LNCaP clone FGC (cell line): ENCODE measurements at places on chromosomes 3 and 15.
A peak's percentile ranks its signal among the peaks of the same experiment; 100 is the strongest.

GRCh38 chr3:12980596-12981290, 92.5 kb downstream of the IQSEC1 start:
- DNase-seq: no peak

- no peak for DNase-seq
Observed at GRCh38 chr3:151726016-151726415, 7.7 kb upstream of the AADACL2 start.

GRCh38 chr3:22885039-22885438, 318.1 kb upstream of the UBE2E2 start:
- no peak for DNase-seq

DNA sequence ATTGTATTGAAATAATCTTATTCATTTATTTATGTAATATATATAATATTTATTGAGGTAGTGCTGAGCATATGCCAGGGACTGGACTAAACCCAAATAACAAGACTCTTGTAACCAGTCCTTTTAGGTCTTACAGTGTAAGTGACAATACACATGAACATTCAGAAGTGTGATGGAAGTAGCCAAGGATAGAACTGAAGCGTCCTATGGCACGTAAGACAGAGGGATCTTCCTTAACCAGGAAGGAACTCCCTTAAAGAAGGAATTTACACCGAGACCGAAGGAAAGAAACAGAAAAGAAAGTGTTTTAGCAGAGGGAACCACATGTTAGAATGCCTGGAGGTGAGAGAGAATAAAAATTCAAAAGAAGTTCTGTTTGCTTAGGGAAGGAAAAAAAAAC, 23.6 kb upstream of the CLDN1 start:
- no peak for DNase-seq

DNA sequence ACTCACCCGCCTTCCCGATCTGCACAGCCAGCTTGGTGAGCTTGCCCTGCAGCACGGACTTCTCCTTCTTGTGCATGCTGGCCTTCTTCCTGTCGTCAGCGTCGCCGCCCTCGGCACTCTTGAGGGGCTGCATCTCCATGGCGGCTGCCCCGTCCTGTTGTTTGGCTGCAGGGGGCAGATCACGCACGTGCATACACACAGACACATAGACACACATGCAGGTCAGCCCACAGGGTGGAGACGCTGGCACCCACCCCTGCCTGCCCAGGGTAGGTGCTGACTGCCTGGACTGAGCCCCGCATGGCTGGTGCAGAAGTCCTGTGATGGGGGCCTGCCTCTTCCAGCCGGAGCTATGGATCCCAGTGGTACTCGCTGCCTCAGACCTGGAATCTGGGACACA, 57.3 kb upstream of the SEC13 start:
- no peak for DNase-seq

DNA sequence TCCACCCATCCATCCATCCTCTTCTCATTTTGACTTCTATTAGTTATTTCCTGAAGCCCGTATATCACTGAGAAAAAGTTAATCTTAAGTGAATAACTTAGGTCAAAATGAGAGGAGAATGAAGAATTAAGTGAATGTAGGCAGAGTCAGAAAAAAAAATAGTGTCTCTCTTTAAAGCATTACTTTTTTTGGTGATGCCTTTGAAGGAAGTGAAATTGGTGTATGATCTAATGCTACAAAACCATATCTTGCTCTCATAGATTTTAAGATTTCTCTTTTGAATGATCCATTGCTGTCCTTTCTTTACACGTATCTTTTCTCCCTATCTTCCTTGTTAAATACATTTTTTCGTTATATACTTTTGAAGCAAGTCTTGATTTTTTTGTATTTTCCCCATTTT, 23.4 kb downstream of the FNDC3B start:
- no peak for DNase-seq

DNA sequence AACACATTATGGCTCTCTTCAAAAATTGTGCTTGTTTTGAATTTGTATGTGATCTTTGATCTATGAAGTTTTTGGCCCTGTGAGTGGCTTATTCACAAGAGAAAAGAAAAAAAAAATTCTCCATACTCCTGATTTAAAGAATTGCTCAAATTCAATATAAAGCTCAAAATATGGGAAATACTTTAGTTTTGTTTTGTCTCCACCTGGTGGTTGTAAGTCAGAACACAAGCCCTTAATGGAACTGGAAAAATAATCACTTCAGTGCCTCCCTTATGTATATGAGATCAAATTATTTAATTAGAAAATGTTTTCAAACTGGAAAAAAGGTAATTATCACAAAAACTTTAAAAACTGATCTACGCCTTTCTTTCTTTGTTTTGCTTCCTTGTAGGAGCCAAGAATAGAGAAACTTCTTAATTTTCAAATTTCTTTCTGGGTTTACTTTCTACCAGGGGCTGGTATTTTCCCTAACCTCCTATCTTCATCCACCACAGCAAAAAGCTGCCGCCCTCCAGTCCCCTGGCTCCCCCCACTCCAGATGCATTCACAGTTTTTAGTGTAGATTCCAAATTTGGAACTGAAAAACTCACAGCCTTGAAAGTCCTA, 50.6 kb downstream of the SERP1 start:
- DNase-seq: no peak

DNA sequence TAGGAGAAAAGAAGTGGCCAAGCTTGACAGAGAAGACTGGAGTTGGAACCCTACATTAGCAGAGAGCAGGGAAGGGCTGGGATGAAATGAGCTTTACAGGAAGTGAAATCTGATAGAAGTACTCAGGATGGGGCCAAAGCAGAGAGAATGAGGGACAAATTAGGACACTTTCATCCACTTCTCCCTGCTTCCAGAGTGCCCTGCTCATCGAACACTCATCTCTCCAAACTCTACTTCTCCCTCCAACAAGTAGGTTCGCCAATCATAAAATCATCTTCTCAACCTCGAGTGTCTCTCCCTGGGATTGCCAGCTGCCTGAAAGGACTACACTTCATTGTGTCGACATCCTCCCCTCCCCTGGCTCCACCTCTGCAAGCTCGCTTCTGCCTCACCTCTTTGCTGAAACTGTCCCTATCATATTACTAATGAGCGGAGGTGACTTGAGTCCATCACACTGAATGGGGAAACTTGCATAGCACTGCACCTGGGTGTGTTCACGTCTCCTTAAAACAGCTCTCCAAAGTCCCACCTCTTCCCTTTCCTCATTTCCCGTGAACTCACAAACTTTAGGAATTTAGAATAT, 365.8 kb downstream of the FOXP1 start:
- no peak for DNase-seq

DNA sequence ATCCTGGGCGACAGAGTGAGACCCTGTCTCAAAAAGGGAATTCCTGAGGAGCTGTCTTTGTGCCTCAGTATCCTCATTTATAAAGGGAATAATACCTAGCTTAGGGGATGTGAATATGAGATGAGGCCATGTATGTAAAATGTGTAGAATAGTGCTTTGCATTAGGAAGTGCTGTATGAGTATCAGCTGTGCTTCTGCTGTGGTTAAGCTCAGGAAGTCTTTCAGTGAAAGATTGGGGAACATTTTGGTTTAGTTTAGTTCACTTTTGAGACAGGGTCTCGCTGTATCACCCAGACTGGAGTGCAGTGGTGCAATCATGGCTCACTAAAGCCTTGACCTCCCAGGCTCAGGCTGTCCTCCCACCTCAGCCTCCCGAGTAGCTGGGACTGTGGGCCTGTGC, 10.6 kb downstream of the THUMPD3 start:
- DNase-seq: no peak

DNA sequence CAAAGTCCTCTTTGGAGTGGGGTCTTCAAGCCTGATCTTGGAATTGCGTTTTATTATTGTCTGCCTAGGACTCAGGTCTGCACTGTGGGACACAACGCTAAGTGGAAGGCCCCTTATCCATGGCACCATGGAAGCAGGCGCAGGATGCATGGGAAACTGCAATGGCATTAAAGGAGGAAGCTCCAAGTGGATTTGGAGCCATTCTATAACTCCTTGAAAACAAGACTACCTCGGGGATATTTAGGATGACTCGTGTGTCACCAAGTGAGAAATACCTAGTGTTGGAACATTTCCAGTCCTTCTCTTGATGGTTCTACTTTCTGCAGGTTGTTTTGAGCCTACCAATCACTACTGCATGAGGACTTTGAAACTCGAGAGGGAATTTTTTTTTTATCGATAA, 126.6 kb upstream of the ZBED2 start:
- DNase-seq: no peak

GRCh38 chr15:74977599-74977998, 17.8 kb upstream of the SCAMP5 start:
- no peak for DNase-seq

GRCh38 chr15:75455982-75456531, 4.6 kb upstream of the SIN3A start:
- no peak for DNase-seq

- DNase-seq: no peak
Observed at GRCh38 chr3:171323938-171324536, 136.2 kb downstream of the TNIK start.

- no peak for DNase-seq
Observed at GRCh38 chr3:105798381-105798934, 70.4 kb downstream of the CBLB start.

DNA sequence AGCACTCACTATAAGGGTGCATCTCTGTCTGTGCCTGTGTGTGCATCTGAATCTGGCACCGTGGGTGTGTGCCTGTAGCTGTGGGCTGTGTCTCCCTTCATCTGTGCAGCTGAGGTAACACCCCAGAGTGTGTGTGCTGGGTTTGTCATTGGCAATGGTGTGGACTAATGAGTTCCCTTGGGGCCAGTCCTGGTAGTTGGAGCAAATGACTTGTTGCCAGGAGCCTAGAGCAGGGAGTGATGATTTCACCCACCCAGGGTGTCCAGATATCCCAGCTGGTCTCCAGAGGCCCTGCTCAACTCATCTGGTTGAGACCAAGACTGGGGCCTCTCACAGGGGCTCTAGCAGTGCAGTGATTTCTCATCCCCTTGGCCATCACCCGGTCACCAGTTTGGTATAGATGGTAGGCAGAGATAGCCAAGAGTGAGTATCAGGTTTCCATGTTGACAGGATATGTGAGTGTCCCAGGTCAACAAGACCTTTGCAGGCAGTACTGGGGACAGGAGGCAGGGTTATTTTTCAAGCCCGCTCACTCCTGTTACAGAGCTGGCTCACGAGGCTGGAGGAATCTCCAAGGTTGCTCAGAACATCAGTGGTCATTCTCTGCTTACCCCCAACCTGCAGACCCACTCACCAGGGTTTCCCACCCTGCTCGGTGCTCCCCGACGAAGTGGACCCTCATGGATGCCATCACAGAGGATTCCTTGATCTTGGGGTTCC, 4.1 kb upstream of the HDAC11 start:
- peak; percentile 62 for DNase-seq

GRCh38 chr3:182906036-182906435, 74.3 kb downstream of the DCUN1D1 start:
- DNase-seq: no peak

GRCh38 chr15:70723122-70723422, 40.3 kb downstream of the UACA start:
- no peak for DNase-seq

DNA sequence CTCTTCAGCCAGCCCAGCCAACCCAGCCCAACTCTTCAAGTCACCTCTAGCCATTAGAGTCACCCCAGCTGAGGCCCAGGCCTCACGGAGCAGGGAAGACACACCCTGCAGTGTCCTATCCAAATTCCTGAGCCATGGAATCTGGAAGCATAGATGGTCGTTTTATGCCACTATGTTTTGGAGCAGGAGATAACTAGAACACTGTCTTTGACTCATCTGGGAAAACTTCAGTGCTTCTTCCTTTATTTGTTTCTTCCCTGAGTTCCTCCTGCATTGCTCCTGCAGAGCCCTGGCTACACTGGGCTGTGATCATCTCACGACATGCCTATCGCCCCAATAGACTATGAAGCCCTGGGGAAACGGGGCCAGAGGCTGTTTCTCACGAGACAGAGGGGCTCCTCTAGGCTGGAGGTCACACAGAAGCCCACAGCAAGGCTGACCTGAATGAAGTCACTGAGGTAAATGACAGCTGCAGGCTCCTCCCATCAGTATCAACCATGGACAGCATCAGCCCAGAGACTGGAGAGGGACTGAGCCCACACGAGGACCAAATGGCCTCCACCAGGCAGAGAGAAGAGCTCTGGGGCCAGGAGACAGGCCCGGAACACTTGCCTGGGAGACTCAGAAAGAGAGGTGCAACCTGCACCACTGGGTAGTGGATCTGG, 22.7 kb downstream of the CRABP1 start:
- DNase-seq: no peak

DNA sequence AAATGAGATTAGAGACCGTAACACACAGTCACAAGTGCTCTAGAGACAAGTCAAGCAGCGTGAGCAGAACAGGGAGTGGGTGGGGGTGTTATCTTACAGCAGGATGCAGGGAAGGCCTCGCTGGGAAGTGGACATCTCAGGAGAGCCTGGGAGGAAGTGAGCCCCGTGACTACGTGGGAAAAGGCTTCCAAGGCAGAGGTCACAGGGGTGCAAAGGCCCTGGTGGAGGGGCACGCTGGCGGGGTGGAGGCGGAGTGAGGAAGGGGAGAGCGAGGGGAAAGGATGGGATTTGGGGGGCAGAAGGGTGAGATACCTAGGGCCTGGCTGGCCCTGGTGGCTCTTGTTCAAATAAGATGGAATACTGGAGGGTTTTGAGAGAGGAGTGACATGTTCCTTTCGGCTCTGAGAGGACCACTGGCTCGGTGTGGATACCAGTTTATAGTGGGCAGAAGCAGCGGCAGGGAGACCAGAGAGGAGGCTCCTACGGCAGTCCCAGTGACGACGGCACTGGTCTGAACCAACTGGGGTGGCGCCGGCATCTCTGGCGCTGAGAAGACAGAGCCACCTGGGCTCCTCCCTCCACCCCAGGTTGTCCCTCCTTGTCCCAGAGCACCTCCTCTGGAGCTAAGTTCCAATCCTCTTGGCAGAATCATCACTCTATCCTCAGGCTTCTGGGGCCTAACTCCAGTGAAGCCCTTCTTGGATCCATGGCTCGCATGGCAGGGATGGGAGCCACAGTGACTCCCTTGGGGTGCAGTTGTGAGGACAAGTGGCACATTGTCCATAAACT, 266.2 kb upstream of the LYSMD4 start:
- DNase-seq: no peak

DNA sequence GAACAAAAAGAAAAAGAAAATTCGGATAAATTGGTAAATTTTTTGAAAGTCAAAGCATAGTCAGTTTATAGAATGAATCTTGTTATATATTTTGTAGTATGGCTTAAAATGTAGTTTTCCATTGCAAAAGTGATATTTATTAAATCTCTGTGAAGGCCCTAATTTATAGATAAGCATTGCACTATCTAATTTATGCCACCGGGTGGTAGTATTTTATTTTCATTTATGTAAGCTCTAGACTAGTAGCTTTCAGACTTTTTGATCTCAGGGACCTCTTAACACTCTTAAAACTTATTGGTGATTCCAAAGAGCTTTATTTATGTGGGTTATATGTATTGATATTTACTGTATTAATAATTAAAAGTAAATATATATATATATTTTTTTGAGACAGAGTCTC, 133.9 kb upstream of the LRRFIP2 start:
- DNase-seq: no peak

DNA sequence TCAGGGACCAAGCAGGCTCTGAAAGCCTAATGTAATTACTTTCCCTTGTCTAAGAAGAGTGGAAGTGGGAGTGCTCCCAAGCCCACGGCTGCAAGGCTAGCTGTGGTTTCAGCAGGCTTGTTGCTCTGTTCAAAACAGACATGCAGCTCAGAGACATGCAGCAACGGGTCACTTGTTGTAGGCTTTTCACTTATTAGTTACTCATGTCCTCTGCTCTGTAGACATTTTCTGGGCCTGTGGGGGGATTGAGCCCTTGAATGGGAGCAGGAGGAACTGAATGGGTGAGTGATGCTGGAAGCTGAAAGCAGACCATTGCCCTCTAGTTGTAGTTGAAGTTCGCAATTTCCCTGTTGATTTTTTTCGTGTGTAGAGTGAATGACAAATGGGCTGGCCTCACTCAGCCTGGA, 261.9 kb upstream of the NR2E3 start:
- no peak for DNase-seq
